ENCODE measurements at places on chromosomes 1 and 21.

DNA sequence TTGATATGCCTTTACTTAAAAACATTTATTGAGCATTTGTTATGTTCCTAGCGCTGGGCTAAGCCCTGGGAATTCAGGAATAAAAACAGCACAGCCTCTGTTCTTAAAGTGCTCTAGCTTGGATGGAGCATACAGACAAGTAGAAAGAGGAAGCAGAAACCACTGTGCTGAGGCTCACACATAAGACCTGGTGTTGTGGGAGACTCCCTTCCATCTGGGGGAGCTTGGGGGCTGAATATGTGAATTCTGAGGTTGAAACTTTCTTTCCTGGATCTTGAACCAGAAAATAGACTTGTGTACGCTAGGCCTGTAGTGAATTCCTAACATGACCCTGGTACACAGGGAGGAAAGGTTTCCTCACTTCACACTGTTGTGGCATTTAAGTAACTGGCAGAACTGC is 209.9 kb downstream of the ZNF326 start:
- no peak for DNase-seq

DNA sequence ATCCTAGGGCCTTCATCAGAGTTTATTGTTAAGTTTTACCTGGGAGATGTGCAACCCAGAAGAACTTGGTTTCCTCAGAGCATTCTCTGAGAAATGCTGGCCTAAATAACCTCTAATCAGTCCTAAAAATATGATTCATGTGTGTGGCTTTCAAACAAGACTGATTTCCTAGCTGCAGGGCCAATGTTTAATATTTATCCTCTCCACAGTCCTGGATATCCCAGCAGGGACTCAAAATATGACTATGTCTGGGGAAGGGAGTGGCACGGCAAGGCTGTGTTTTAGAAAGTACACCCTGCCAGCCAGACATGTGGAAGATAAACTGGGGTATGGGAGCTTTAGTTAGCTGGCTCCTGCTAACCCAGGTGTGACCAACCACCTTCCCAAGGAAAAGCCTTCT is 26.3 kb downstream of the PLPP3 start:
- DNase-seq, result no peak

DNA sequence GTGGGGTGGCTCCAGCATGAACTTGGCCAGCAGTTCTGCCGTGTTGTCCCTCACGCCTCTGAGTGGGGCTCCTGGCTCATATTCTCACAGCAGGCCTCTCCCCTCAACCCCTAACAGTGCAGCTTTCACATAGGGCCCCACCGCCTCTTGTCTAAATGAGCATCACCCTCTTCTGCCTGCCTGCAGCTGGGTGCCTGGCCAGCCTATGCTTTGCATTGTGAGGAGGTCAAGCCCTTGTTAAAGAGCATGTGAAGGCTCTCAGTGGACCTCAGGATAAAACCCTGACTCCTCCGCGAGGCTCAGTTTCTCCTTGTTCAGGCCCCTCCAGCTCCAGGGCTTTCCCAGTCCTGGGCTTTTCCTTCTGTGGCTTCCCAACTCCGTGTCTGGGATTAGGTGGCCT is 34.8 kb downstream of the CRYAA start:
- no peak for DNase-seq

DNA sequence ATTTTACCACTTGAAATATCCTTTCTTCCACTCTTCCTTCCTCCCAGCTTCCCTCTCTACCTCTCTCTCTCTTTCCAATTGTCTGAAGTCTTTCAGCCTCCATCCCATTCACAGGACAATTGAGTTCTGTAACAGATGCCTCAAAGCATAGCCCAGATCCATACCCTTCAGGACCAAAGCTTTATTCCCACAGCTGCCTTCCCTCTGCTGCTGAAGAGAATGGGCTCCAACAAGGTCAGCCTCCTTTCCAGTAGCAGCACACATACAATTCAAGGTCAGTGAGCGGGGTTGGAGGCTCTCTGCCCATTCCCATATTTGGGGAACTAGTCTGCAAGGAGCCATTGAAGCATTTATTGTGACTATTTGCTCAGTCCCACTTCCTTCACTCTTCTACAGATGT is 179.9 kb downstream of the DPYD start:
- no peak for DNase-seq

DNA sequence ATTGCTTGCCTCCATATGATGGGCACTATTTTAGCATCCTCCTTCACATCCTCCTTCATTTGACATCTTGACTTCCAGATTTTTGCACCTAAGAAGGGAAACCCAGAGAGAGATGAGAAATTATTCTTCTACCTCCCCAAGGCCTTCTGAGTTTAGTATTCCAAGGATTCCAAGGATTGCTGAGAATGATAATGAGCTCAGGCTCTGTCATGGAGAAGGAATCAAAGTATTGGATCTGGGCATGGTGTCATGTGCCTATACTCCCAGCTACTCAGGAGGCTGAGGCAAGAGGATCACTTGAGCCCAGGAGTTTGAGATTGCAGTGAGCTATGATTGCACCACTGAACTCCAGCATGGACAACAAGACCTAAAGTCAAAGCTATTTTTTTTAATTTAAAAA is 26.6 kb upstream of the ZNF281 start:
- DNase-seq, result no peak

DNA sequence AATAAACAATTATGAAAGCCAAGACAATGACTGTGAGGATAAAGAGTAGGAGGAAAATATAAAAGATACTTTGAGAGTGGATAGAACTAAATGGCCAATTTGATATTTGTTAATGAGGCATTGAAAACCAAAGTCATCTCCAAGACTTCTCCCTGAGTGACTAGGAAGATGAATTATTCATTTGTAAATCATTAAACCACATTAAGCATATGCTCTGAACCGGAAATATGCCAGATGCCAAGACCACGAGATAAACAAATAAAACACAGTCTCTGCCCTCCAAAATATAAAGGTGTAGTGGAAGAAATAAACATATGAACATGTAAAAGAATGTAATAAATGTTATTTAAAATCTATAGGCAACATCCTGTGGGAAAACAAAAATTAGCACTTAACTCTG is 78.8 kb downstream of the MRPL39 start:
- DNase-seq, result no peak

- peak; percentile 47 for DNase-seq
These were observed 64.8 kb downstream of the ALPL start for GRCh38 chr1:21573971-21574465.

DNA sequence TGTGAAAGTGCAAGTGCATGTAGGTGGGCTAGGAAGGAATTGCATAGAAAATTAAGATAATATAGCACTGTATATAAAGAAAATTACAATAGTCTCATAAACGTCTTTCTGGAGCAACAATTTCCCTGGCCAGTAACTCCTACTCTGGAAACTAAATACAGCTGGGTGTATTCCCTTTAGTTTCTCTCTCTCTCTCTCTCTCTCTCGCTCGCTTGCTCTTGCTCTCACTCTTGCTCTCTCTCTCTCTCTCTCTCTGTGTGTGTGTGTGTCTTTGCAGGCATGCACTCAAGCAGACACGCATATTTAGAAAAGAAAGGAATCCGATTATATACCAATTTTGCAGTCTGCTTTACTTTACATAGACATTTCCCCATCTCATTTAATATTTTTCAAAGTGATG is 14.7 kb downstream of the S100A10 start:
- no peak for DNase-seq

All from GM10248 (cell line).